ENCODE measurements at places on chromosomes 5 and 9. TPM values are rescaled to one million over a fixed set of nuclear protein-coding genes. Genes with fewer than 3 reads are reported as not detected.
A peak's percentile ranks its signal among the peaks of the same experiment; 100 is the strongest.

- DNase-seq, result no peak
These were observed 51.1 kb upstream of the COL5A1 start for GRCh38 chr9:134590240-134591081.

GRCh38 chr9:86983620-86984259 is 36.4 kb upstream of the GAS1 start:
- peak; percentile 87 for DNase-seq

DNA sequence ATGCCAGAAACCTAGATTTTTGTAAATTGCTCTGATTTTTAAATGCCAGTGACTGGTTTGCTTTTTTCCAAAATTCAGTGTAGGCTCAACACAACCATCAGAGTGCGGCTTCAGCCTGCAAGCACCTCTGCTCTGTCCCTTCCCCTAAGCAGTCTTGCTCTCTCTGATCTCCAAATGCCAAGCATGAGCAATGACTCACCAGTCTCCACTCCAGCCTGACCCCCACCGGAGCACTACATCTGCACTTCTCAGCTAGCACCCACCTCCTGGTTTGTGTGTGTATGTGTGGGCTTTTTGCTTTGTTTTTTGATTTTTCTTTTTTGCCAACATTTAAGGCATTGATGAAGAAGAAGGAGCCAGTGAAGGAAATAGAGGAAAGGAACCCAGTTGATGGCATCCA is 61.4 kb upstream of the ADRA1B start:
- DNase-seq, result peak; percentile 30

DNA sequence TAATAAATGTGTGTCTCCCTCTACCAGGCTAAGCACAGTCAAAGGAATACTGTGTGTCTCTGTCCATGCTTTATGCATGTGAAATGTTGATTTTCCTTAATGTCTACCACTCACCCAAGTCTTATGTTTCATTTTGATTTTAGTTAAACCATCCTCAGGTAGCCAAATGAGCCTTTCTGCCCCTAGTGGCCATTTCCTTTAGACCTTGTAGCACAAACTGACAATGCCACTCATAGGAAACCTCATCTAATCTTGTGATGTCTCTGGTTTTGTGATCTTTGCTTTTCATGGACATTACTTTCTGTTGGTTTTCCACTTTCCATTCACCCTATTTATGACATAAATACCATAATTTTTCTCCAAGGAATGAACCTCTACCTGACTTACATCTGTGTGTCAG is 820.8 kb downstream of the MAT2B start:
- no peak for DNase-seq

- DNase-seq, result no peak
These were observed 133.1 kb upstream of the FAM174A start for GRCh38 chr5:100402071-100402470.

The KCNV2 gene
- total RNA-seq, result not detected

The ANKRD18B gene
- total RNA-seq, result 0.11 TPM

The NUTM2G gene
- total RNA-seq, result not detected

The INPP5E gene
- total RNA-seq, result 12.5 TPM

The PRSS3 gene
- 30.7 TPM for total RNA-seq
